ENCODE measurements at places on chromosomes 11 and 22.

DNA sequence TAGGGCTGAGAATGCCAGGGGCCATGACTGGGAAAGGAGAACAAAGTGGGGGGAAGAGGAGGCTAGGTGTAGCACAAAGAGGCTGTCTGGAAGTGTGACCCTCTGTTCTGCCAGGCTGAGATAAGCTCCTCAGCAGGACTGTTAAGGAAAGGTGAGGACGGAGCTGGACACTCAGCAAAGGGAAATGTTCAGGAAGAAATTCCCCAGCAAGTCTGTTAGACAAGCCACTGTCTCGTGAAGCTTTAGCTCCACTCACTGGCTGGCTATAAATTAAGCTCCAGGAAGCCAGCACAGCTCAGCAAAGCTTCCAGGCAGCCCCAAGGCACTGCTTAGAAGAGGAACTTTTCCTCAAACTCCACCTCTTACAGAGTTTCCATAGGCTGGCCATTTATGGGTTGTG is 181.2 kb upstream of the API5 start:
- H3K27me3 ChIP-seq, result no peaks in the 10 kb centered on the region
- no peak overlapping the region for H3K4me3 ChIP-seq
- H3K4me1 ChIP-seq, result no peaks in the 10 kb centered on the region
- no peak overlapping the region for H3K27ac ChIP-seq
- no peak for DNase-seq

GRCh38 chr22:22230438-22230837 is 14.1 kb upstream of the VPREB1 start:
- no peaks in the 10 kb centered on the region for H3K4me1 ChIP-seq
- no peak for DNase-seq
- no peaks in the 10 kb centered on the region for H3K27me3 ChIP-seq
- no peak overlapping the region for H3K4me3 ChIP-seq
- no peak overlapping the region for H3K27ac ChIP-seq
- H3K36me3 ChIP-seq, result no peaks in the 10 kb centered on the region

- no peak overlapping the region for H3K4me3 ChIP-seq
- no peaks in the 10 kb centered on the region for H3K27me3 ChIP-seq
- DNase-seq, result no peak
- no peaks in the 10 kb centered on the region for H3K36me3 ChIP-seq
- no peak overlapping the region for H3K27ac ChIP-seq
These were observed 77.7 kb downstream of the TTC28 start for GRCh38 chr22:28601915-28602314.

- H3K36me3 ChIP-seq, result no peaks in the 10 kb centered on the region
- DNase-seq, result no peak
- H3K27ac ChIP-seq, result no peak overlapping the region
- no peak overlapping the region for H3K4me3 ChIP-seq
These were observed 929.0 kb upstream of the FAT3 start for GRCh38 chr11:91295591-91295990.

DNA sequence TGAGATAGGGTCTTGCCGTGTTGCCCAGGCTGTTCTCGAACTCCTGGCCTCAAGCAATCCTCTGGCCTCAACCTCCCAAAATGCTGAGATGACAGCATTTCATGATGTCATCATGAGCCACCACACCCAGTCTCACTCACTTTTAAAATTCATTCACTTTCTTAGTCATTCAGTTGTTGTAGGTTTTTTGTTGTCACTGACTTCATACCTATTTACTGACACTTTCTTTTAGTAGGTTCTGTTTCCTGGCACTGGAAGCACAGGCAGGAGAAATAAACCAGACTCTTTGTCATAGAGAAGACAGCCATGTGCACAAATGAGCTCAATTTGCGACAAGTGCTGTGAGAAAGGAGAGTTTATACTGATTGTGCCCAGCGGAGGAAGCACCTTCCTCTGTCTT is 10.5 kb downstream of the ART5 start:
- H3K27ac ChIP-seq, result no peak overlapping the region
- no peak for DNase-seq
- no peaks in the 10 kb centered on the region for H3K27me3 ChIP-seq
- H3K4me3 ChIP-seq, result no peak overlapping the region

DNA sequence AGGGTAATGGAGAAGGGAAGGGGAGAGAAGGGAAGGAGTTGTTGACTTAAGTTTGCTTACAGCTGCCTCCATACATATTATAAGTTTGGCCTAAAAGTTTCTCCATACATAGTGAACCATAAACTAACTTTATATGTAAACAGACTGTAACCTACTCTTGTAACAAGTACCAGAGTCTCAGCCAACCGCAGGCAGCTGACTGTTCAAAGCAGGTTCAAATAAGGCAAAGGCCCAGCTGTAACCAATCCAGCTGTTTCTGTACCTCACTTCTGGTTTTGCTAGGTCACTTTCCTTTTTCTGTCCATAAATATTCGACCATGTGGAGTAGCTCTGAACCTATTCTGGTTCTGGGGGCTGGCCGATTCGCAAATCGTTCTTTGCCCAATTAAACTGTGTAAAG is 591.2 kb downstream of the INSC start:
- no peaks in the 10 kb centered on the region for H3K36me3 ChIP-seq
- H3K4me3 ChIP-seq, result no peak overlapping the region
- H3K4me1 ChIP-seq, result no peaks in the 10 kb centered on the region
- no peak overlapping the region for H3K27ac ChIP-seq

- peak overlapping the region; percentile 87 for H3K27ac ChIP-seq
- peak; percentile 50 for DNase-seq
- no peaks in the 10 kb centered on the region for H3K27me3 ChIP-seq
- peaks cover 38% of the 10 kb centered on the region for H3K36me3 ChIP-seq
- peaks cover 91% of the 10 kb centered on the region for H3K4me1 ChIP-seq
- no peak overlapping the region for H3K4me3 ChIP-seq
These were observed 36.6 kb downstream of the RPL27A start for GRCh38 chr11:8719211-8719649.

DNA sequence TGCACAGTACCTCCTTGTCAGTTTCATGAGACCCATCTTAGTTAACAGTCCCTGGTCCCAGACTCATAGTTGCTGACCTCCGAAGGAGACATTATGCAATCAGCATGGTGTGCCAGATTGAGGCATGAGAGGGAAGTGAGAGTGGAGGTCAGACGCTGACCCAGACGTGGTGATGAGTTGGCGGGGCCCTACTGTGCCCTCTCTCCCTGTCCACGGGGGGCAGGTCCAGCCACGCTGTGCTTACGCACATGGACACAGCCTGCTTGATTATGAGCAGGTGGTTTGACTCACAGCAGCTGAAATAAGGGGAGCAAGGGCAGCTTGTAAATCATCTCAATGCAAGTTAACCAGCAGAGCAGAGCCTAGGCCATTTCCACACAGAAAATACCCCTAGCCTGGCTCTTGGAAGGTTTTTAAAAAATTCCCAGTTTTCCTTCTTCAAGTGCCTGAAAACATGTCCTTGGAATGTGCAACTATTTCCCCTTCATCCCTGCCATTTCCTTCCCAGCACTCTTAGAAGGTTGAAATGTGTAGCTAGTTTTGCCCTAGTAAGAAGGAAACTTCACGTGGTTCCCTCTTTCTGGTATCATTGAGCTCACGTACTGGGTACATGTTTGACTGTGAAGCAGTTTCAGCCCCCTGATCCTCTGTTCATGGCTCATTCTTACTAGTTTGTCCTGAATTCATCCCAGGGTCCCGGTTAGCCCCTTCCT is 122.6 kb upstream of the SORL1-AS1 start:
- H3K36me3 ChIP-seq, result no peaks in the 10 kb centered on the region
- DNase-seq, result peak; percentile 82
- no peak overlapping the region for H3K4me3 ChIP-seq
- H3K27ac ChIP-seq, result no peak overlapping the region
- H3K4me1 ChIP-seq, result no peaks in the 10 kb centered on the region

All from heart left ventricle (tissue), 16 donors.